Midbrain (tissue), 1 donor: ENCODE measurements at places on chromosomes 4 and X.

GRCh38 chr4:149534779-149535178 is 280.9 kb downstream of the IQCM start:
- no peak for DNase-seq

DNA sequence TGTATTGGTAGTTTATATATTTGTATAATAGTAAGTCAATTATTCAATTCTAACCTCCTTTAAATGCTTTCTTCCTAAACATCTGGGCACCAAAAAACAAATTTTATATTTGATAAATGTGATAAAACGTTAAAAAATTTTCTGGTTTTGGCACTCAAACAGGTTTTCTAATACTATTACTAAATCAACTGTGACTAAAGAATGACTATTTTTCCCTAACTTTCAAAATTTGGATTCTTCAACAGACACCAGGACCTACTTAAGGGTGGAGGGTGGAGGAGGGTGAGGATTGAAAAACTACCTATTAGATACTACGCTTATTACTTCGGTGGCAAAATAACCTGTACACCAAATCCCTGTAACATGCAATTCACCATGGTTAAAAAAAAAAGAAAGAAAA is 555.5 kb downstream of the IL15 start:
- no peak for DNase-seq

DNA sequence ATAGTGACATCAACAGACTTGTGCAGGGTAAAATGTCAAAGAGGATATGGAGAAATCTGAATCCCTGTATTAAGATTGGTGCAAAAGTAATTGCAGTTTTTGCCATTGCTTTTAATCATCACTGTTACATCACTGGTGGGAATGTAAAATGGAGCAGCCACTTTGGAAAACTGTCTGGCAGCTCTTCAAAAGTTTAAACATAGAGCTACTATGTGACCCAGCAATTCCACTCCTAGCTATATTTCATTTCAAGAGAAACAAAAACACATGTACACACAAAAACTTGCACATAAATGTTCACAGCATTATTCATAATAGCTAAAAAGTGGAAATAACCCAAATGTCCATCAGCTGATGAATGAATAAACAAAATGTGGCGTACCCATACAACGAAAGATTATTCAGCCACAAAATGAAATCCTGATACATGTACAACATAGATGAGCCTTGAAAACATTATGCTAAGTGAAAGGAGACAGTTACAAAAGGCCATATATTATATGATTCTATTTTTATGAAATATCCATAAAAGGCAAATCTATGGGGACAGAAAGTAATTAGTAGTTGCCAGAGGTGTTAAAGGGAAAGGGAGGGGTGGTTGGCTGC is 106.4 kb downstream of the AMELX start:
- no peak for DNase-seq

GRCh38 chr4:30094887-30095286 is 625.3 kb upstream of the PCDH7 start:
- DNase-seq, result no peak

GRCh38 chr4:181670506-181670905 is 572.7 kb upstream of the TENM3 start:
- no peak for DNase-seq

GRCh38 chrX:107678957-107679740 is 50.8 kb downstream of the PRPS1 start:
- no peak for DNase-seq
